A549 treated with ZK216348 at 1 μM for 4 hours (cell line): ENCODE measurements at places on chromosomes 3 and 15. TPM values are rescaled to one million over a fixed set of nuclear protein-coding genes. Genes with fewer than 3 reads are reported as not detected.

CFAP100 gene
- not detected in 5 replicates for total RNA-seq

SLC6A11 gene
- 0.04 to 0.21 TPM (median 0.09 TPM) in 4 of 5 replicates, not detected in the other for total RNA-seq

FETUB gene
- total RNA-seq: 0.14 to 0.34 TPM (median 0.28 TPM) in 3 of 5 replicates, not detected in the others

GUCA1C gene
- total RNA-seq: not detected in 5 replicates
